Hypothalamus (tissue), 51 donors: ENCODE measurements at places on chromosomes 4 and X.

GRCh38 chr4:2441393-2442174 lies 22.8 kb downstream of the CFAP99 start:
- DNase-seq = no peak

DNA sequence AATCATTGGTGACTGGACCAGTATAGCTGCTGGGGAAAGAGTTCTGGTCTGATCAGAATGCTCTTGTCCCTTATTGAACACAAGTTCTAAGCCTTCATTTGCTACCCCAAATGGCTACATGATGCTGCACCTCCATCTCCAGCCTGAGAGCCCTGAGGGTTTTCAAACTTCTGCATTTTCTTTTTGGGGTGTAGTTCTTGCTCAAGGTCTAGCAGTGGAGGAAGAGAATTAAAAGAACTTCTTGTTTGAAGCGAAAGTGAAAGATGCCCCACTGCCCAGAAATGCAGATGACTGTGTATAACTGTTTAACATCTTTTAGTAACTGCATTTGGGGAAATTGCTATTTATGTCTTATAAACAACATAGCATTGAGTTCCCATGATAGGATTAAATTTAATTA lies 38.5 kb downstream of the LAMTOR3 start:
- no peak for DNase-seq

DNA sequence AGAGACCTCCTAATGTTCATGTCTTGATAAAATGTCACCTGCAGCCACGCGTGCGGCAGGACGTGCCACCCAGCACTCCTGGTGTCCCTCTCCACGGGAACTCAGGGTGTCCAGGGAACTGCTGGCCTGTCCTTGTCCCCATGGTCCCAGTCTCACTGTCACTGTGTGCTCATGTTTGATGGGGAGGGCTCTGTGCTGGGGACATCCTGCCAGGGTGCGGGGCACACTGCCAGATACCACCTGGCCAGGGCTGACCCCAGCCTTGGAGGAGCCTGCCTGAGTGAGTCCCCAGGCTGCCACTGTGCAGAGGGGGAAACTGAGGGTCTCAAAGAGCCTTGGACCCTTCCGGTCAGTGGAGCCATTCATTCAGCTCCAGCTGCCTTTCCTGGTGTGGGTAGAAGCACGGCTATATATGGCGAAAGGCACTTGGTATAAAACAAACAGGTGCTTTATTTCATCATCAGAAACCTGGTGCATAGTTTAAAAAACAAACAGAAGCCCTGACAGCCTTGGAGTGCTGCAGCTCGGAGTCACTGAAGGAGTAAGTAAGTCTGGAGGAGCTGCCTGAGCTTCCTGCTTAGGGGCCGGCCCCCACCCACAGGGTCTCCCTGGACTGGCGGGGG lies 33.0 kb downstream of the NOP14 start:
- no peak for DNase-seq

GRCh38 chr4:141686146-141686775 lies 49.9 kb downstream of the IL15 start:
- DNase-seq = no peak

GRCh38 chr4:11537846-11538245 lies 109.2 kb upstream of the HS3ST1 start:
- no peak for DNase-seq

DNA sequence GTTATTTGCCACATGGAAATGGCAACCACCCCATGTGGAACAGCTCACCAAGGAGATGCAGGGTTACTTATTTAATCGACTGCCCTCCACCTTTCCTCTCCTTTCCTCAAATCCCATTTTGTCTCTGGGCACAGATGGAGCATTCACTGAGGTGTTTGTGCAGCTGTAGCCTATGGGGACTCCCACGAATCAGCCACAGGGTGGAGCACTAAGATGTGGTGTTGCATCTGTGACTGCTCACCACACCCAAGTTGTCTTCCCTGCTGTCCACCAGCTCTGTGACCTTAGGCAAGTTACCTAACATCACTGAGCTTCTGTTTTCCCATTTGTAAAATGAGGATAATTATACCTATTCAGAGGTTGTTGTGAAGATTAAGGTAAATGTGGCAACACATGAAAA lies 252.4 kb upstream of the CPEB2 start:
- no peak for DNase-seq

DNA sequence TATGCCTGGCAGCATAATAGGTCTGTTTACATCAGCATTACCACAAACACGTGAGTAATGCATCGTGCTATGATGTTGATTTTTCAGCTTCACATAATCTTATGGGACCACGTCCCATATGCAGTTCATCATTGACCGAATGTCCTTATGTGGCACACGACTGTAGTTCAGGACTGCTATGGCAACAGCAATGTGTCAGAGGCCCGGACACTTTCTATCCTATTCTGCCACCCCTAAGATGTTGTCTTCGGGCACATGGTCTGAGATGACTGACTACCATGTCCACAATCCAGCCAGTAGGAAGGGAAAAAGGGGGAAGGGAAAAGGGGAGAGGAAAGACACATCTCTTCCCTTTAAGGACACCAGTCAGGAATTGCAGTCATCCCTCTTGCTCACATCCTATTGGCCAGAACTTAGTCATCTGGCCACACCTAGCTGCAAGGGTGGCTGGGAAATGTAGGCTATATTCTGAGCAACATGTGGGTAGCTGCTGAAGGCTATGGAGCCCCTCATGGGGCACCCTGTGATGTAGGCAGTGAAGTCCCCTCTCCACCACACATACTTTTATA lies 196.0 kb upstream of the RBPJ start:
- DNase-seq = no peak

DNA sequence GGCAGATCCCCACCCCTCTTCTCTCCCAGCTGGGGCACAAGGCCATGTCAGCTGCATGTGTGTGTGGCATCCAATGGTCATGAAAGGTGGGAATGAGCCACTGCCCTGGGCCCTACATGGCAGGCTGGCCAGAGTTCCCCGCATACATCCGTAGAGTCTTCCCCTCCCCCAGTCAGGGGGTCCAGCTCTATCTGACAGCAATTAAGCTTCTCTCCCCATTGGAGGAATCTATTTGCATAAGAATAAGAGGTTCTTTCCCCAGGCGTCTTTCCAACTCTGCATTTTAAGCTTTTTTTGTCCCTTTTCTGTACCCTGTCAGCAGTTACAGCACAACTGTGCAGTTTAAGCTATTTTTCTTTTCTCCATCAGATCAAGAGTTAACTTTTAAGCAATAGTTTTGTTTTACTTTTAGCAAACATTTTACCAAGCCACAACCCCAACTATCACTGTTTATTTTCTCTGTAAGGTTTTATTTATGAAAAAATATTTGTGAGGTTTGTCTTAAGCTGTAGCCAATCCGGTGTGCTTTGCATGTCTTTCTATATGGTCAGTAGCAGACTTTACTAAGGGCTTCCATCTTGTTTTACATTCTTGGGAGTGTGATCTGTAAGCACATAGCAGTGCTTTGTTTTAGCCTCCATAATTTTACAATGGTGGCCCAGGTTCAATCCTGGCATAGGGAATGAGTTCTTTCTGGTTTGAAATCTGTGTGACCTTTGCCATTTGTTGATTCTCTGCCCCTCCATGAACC lies 28.7 kb downstream of the NLRP2B start:
- no peak for DNase-seq

DNA sequence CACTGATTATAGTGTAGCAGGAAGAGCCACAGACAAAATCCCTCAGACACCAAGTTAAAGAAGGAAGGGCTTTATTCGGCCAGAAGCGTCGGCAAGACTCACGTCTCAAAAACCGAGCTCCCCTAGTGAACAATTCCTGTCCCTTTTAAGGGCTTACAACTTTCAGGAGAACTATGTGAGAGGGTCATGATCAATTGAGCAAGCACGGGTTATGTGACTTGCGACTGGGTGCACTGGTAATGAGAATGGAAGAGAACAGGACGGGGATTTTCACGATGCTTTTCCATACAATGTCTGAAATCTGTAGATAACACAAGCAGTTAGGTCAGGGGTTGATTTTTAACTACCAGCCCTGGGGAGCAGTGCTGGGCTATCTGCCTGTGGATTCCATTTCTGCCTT lies 116.7 kb downstream of the MFAP3L start:
- no peak for DNase-seq

GRCh38 chrX:150269605-150270254 lies 93.4 kb upstream of the MAMLD1 start:
- DNase-seq = no peak

DNA sequence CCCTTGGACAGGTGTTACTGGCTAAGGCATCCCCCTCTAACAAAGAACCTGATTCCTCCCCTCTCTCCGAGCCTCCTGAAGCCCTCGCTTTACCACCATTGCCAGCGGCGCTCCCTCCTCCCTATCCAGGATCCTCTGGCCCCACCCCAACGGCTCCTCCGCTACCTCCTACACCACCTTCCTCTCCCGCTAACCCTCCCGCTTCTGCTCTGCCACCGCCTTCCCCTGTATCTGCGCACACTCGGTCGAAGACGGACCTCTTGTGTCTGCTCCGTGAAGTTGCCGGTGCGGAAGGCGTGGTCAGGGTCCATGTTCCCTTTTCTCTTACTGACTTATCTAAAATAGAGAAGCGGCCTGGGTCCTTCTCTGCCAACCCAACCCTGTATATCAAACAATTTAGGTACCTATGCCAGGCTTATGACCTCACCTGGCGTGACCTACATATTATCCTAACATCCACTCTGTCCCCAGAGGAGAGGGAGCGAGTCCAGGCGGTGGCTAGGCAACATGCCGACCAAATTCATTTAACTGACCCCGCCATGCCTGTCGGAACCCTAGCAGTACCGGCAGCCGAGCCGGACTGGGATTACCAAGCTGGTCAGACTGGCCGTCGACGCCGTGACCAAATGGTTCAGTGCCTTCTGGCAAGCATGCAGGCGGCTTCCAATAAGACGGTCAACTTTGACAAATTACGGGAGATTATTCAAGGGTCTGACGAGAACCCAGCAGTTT lies 958.9 kb downstream of the RPA4 start:
- DNase-seq = no peak

DNA sequence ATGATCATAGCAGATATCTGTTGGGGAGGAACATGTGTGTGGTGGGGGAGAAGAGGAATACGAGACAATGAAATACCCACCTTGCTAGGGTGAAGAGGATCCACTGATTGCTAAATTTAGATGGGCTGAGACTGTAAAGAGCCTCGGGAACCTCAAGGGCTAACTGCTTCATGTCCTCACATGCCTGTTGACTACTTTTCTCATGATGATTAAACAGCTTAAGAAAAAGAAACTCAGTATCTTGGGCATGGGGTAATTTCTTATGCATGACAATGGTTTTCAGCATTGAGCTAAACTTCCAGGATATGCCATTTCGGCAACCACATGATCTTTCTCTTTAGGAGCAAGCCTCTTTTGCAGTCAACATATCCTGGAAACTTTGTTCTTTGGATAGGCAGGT lies 3.9 kb upstream of the LNX1 start:
- DNase-seq = no peak

GRCh38 chr4:78923464-78924312 lies 15.6 kb downstream of the PAQR3 start:
- no peak for DNase-seq

DNA sequence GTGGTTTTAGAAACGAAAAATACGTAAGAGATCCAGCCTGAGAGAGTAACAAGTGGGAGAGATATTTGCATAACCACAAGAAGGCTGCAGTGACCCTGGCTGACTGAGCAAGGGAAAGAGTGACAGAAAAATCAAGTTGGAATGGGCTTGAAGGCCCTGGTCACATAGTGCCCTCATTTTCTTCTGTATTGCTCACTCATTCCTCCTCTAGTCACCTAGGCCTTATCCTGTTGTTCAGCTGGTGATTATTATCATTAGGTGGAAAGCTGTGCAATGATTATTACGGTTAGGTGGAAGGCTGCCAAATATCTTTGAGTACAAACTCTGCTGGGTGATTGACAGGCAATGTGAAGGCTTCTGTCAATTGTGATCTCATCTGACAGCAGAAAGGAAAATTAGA lies 2384.1 kb downstream of the PCDH7 start:
- DNase-seq = no peak

GRCh38 chr4:36551697-36552214 lies 270.3 kb downstream of the DTHD1 start:
- DNase-seq = no peak

GRCh38 chr4:66929748-66930147 lies 615.6 kb downstream of the CENPC start:
- DNase-seq = no peak

DNA sequence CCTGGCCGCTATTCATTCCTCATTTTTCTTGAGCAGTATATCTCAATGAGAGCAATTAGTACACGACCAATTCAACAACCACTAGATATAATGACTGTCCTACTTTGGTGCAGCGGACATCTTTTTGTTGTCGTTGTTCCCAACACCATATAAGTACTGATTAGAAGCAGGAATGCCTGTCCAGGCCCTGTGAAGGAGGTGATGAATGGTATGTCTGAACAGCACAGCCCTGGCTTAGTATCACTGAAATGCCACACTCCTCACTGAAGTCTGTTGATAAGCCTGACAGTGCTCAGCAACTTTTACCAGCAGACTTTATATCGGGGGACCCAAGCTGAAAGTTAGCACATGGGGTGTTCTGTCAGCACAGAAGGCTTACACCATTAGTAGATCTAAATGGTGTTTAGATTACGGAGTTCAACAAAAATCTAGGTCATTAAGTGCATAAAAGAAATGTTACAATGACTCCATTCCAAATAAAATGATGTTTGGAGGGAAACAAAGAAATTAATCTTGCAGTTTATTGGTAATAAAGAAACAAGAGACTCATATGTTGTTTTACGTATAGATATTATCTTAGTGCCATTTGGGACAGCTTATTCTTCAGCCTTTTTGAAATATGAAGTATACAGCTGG lies 228.3 kb upstream of the TTC29 start:
- no peak for DNase-seq

DNA sequence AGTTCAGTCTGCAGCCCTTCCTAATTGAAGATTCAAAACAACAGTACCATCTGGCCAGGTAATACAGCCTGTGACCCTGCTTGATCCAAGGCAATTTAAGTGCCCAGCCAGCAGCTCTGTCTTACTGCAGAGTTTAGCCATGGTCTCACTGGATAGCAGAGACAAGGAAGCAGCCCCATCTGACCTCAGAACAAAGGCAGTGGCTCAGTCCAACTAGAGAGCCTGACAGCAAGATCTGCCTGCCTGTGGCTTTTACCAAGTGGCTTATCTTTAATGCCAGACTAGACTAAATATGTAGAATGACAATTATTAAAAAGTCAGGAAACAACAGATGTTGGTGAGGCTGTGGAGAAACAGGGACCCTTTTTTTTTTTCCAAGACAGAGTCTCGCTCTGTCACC lies 293.4 kb downstream of the DTHD1 start:
- no peak for DNase-seq

GRCh38 chr4:38003102-38003501 lies 42.9 kb downstream of the PTTG2 start:
- no peak for DNase-seq

DNA sequence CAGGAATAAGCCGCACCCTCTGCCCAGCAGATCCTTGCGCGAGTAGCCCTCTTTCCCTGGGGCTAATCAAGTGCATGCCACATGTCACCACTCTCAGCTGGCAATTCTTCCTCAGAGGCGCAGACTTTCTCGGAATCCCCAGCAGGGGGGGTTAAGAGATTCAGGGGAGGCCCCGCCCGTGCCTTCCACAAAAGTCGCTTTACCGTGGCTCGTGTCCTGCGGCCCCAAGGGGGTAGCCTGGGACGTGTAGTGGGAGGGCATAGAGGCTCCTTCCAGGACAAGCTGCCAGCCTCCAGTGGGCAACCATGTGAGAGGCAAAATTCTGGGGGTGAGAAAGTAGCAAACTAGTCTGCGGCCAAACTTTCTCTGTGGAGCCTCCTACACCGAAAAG lies 652 bp downstream of the SRPX start:
- peak; percentile 6 for DNase-seq

GRCh38 chr4:88893961-88894360 lies 163.0 kb downstream of the FAM13A start:
- DNase-seq = no peak

- no peak for DNase-seq
Observed at GRCh38 chr4:158722291-158722916, 792 bp downstream of the PPID start.
